ENCODE measurements at places on chromosomes 7 and 10.

GRCh38 chr10:120782336-120782735 is 68.8 kb upstream of the WDR11 start:
- no peak for DNase-seq

GRCh38 chr10:66844176-66844942 is 81.5 kb upstream of the LRRTM3 start:
- DNase-seq = no peak

DNA sequence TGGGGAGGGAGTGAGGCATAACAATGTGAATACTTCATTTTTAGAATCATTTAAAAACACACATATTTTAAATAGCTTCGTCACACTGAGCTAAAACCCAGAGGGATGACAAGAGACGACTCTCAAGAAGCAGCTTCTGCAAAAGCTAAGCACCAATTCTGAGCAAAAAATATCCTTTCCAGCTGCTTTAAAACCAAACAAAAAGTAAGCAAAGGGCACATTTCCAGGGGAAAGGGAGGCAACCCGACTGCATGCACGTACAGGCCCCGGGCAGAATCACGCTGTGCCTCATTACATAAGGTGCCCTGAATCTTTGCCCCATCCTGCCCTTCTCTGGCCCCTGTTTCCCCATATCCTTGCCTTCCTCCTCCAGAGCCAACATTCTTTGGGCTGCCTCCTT is 78.4 kb downstream of the DGKI start:
- DNase-seq = no peak

DNA sequence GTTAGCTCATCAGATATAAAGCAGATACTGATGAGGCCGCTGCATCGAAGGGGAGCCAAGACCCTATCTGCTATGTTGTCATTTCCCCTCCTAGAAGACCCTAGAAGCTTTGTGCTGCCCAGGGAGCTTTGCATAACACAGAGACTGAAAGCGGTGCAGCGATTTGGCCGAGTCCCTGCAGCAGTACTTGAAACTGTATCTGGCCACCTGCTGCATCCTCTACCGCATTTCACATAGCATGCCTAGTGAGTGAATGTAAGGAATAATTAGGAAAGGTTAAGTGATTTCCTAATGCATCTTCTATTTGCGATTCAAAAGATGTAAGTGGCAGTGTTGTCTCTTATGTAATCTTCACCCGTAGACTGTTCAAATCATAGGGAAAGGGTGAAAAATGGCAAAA is 106.7 kb downstream of the LRMDA start:
- no peak for DNase-seq

GRCh38 chr10:61330669-61331068 is 122.5 kb downstream of the TMEM26 start:
- no peak for DNase-seq

DNA sequence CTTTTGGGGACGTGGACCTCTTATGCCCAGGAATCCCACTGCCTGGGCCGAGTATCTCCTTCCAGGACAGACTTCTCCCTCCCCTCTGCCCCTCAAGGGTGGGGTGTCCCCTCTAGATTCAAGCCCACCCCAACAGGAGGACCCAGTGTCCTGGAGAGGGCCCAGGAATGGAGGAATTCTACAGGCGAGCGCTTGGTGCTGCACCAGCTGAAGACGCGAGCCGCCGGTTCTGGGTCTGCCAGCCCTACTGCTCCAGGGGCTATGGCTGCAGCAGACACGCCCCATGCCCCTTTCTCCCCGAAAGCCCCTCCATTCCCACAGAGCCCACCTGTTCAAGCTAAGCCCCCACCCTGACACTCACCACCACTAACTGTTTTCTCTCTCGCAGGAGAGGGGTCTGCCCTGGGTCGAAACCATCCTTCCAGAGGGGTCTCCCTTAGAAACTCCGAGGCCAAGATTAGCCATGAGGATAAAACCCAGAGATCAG is 8.6 kb downstream of the CRYGN start:
- no peak for DNase-seq

GRCh38 chr7:51592842-51593599 is 276.4 kb upstream of the COBL start:
- DNase-seq = no peak

DNA sequence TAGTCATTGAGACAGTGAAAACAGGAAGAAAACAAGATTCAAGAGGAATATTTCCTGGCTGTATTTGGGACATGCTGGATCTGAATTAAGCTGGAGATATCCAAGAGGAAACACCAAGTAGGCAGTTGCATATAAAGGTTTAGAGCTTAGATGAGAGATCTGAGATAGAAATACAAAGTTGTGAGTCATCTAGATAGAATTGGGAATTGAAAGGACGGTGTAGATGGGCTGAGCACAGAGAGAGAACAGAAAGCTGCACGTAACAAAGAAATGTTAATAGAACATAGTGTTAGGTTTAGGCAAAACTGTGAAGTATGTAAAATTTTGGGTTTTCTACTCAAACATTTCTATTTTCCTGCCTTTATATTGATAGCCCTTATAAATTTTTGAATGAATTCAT is 218.5 kb upstream of the TMEM196 start:
- no peak for DNase-seq

DNA sequence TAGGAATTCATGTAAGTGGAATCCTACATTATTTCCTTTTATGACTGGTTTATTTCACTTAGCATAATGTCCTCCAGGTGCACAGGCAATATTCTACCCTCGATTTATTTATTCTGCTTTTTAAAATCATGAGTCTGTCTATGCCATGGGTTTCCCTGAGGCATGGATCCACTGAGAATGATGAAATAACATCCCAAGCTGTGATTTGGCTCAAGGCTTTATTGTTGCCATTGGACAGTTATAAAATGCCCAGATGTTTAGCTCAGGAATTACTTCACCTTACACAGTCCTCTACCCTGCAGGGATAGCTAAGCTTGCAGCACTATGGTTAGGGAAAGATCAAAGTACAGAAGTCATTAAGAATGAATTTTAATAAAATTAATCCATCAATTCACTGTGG is 219.5 kb downstream of the FRMD4A start:
- DNase-seq = no peak

DNA sequence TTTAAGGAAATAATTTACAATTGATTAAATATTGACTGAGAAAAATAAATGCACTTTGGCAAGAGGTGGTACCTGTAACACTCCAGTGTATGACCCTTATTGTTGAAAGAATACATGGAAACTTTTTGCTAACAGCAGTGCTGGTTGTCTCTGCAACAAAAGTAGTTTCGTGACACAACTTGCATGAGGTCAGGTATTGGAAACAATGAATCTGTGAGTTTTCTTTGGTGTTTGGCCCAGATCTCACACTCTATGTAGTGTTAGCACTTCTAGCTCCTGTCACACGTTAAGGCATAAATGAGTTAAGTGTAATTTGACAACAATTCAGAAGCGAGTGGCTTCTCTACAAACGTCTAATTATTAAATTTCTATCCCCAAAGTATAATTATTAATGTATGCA is 137.7 kb upstream of the MDFIC start:
- DNase-seq = no peak

- no peak for DNase-seq
Observed at GRCh38 chr7:142353147-142354060, 95.5 kb upstream of the PRSS58 start.

- no peak for DNase-seq
Observed at GRCh38 chr10:44933451-44934321, 22.5 kb downstream of the TMEM72 start.

DNA sequence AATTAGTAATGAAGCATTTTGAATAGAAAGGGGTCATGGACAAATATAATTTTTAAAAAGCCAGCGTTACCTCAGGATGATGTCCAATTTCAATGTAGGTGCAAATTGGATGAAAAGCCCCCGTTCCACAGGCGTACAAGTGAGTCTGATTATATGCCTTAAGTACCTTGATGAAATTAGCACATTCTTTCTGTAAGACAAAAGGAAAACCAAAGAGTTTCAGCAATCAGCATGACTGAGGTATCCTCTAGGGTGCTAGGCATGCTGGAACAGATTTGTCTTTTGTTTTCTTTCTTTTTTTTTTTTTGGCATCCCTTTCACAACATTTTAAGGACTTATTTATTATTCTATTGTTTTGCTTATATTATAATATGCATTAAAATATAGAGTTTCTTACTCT is 84.2 kb downstream of the SEMA3A start:
- no peak for DNase-seq

GRCh38 chr10:59869594-59869940 is 36.8 kb downstream of the CCDC6 start:
- DNase-seq = no peak

- DNase-seq = no peak
Observed at GRCh38 chr7:79619216-79619615, 165.7 kb upstream of the MAGI2 start.

DNA sequence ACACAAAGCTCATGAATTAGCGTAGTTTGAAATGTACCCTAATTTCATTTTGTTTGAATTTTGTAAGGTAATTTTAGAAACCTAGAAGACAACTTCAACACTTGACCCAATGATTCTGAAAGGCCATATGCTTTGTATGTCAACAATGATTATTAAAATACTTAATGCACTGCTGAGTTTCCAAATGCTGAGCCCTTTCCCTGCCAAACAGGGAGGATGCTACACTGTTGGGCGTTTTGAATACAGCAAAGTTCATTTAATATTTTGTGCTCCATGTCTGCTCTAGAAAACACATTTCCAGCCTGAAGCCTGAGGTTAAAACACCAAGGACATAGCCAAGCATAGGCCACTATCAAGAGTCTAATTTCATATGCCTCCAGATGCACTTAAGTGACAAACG is 99.8 kb downstream of the ICA1 start:
- no peak for DNase-seq

DNA sequence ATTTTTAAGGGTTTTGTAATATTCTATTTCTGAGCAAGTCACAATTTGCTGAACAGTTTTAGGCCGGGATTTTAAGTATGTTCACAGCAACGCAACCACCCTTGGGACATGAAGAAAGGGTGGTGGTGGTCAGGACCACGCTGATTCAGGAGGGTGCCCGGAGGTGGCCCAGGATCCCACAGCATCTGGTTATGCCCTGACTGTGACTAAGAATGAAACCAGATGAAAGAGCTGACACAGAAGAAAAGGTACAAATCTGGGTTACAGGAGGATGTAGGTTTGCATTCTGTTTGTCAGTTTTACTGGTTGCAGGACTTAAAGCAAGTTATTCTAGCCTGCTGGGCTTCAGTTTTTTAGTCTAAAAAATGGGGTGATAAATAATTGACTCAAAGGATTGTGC is 279.7 kb downstream of the CCSER2 start:
- no peak for DNase-seq

DNA sequence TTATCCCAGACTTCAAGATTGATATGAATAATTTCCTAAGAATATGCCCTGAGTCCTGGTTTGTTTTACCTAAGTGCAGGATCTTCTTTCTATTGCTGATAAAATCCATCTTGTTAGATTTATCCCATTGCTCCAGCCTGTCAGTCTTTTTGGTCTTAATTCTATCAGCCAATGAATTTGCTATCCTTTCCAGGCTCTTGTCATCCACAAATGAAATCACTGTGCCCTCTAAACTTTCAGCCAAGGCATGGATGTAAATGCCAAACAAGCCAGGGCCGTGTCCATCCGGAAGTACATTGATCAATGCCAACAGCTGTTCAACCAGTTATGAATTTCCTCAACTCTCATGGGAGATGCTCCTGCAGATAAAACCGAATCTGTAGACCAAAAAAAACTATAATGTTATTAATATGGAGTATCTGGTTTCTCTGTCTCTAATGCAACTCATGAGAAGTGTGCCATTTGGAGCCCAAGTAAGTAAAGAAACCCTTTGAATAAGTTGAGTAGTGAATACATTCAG is 40.0 kb downstream of the NPY start:
- DNase-seq = no peak

DNA sequence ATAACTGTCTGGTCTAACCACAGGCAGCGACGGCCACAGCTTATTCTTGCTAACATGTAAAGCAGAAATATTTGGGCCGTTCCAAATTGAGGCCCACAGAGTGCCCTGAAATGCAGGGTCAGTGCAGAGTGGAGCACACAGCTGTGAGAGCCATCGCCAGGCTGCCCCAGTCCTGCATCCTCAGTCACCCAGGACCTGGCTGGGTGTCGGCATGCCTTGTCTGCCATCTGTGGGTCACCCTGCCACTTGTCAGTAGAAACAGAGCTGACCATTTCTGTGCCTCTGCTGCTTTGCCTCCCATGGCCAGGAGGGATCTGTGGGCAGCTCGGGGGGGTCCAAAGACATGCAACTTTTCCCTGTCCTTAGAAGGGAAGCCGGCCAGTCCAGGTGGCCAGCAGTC is 57.3 kb upstream of the BTBD16 start:
- DNase-seq = no peak

GRCh38 chr7:74173074-74173473 is 1.1 kb upstream of the EIF4H start:
- no peak for DNase-seq

- DNase-seq = no peak
Observed at GRCh38 chr10:128958834-128959690, 508.0 kb upstream of the MGMT start.

- no peak for DNase-seq
Observed at GRCh38 chr10:72162978-72163377, 52.8 kb upstream of the ANAPC16 start.

DNA sequence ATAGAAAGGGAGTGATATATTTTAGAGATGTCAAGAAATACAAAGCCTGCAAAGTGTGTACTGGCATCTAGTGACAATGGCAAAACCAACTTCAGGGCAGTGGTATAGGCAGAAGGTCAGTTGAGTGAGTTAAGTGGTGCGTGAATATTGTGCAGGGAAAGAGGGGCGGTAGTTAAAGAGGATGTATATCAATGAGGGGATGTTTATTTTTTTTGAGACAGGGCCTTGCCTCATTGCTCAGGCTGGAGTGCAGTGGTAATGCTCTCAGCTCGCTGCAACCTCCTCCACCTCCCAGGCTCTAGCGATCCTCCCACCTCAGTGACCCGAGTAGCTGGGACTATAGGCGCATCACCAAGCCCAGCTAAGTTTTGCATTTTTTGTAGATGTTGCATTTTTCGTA is 13.8 kb downstream of the ANLN start:
- no peak for DNase-seq

DNA sequence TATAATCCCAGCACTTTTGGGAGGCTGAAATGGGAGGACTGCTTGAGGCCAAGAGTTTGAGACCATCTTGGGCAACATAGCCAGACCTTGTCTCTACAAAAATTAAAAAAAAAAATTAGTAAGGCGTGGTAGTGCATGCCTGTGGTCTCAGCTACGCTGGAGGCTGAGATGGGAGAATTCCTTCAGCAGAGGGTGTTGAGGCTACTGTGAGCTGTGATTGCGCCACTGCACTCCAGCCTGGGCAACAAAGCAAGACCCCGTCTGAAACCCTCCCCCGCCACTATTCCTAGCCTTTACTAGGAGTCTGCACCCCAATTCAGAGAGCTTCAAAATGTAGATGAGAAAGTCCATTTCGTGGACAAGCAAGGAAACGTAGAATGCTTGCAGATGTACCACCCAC is 95.2 kb downstream of the PRPF18 start:
- DNase-seq = no peak

Data from T follicular helper cell (primary cell).